ENCODE measurements at places on chromosomes 6 and 20.

DNA sequence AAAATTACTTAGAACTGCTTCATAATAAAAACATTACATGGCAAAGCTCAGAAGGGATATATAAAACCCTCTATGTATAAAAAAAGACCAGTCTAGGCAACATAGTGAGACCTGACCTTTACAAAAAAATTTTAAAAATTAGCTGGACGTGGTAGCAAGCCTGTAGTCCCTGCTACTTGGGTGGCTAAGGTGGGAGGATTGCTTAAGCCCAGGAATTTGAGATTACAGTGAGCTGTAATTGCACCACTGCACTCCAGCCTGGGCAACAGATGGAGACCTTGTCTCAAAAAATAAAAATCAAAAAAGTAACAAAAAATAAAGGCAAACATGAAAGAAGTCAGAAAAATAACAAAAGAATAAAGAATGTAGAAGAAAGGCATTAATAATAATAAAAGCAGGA, 21.5 kb upstream of the TPD52L1 start:
- DNase-seq = no peak

GRCh38 chr6:123636282-123636681, 468 bp downstream of the TRDN start:
- DNase-seq = no peak

GRCh38 chr6:14851281-14851680, 394.6 kb upstream of the JARID2 start:
- no peak for DNase-seq

DNA sequence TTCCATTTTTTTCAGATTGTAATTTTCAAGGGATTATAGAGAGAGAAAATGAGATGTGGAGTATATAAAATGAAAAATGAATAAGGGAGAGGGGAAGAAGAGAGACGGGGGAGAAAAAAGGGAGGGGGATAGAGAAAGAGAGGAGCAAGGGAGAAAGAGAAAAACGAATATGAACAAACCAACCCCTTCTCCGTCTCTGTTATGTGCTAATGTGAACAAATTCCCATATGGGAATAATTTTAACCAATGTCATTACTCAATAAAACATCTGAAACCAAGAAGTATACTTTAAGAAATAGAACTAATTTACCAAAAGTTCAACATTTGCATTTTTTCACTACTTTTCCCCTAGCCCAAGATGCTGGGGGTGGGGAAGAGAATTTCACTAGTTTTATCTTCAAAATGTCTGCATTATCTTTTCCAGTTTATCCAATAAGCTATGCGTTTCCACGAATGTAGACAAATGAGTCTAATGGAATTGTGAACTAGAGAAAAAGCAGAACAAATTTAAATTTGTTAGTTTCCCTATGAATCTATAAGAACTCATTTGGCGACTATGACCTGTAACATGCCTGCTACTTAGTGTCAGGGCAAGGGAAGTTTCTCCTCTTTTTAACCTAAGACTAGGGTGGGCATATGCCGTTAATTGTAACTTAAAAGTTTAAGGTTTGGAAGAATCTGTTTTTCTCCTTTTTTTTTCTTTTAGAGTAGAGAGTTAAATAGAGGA, 286.3 kb downstream of the BTBD9 start:
- DNase-seq = no peak

- no peak for DNase-seq
Measured at GRCh38 chr6:127475135-127475822, 16.1 kb upstream of the KIAA0408 start.

GRCh38 chr6:75870389-75870788, 121.3 kb downstream of the MYO6 start:
- no peak for DNase-seq

Data from left forelimb (tissue), 1 donor.